ENCODE measurements at places on chromosomes 5 and 9. TPM values are rescaled to one million over a fixed set of nuclear protein-coding genes. Genes with fewer than 3 reads are reported as not detected.

Gene TMC1
- total RNA-seq = not detected

Gene PCDHGA1
- total RNA-seq = 0.45 TPM

Gene IFNA13
- not detected for total RNA-seq

Gene ITGA1
- 302 TPM for total RNA-seq

Gene FEM1C
- total RNA-seq = 46.5 TPM

Gene FIBCD1
- total RNA-seq = not detected

Gene INSL4
- not detected for total RNA-seq

Gene NAA35
- total RNA-seq = 17.9 TPM

Gene TMEM252
- total RNA-seq = not detected

Gene ZSWIM6
- 10.2 TPM for total RNA-seq

Gene ORM1
- total RNA-seq = not detected

Gene DMRT3
- total RNA-seq = not detected

Measured in esophagus muscularis mucosa (tissue), 4 donors.